SK-N-SH treated with all-trans-retinoic acid at 6 μM for 48 hours (cell line): ENCODE measurements at places on chromosomes 5 and 9.

DNA sequence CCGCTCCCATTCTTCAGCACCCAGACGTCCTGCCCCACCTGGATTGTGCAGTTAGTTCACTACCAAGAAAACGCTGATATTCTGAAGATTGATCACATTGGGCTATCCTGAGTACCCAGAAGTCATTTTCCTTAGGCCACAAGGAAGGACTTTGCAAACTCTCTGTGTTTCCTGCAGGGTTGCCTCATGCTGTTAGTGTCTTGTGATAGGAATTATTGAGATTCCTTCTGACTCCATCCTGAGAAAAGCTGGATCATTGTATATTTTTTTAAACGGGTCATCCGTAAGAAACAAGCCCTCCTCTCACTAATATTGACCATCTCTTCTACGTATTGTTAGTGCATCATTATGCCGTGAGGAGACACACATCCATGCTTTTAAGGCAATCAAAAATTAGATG, 96.0 kb upstream of the DAPK1 start:
- ATAC-seq: no peak

GRCh38 chr5:148957591-148958202, 105.2 kb downstream of the SH3TC2 start:
- ATAC-seq: peak; percentile 84

DNA sequence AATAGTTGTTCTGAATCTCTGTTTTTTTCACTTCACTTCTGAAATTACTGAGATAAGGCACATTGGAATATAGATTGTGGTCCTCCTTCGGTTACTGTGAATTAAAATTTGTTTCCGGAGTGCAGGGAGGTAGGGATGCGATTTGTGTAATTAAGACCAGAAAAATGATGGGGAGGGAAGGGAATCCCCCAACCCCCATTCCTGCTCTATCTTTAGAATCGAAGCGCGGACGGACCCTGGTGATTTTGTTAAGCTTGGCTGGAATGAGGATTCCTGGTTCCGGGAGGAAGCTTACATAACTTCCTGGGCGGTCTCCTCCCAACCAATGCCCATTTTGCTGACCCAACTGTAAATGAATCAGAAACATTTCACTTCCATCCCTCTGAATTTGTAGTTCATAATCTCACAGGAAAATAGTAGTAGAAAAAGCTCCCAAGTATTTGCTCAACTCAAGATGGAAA, 220.1 kb upstream of the MSX2 start:
- no peak for ATAC-seq

GRCh38 chr5:2902186-2902585, 150.7 kb upstream of the IRX2 start:
- no peak for ATAC-seq

- ATAC-seq: no peak
Measured at GRCh38 chr5:144463481-144464223, 293.0 kb downstream of the KCTD16 start.

- no peak for ATAC-seq
Measured at GRCh38 chr5:91076138-91076537, 307.0 kb downstream of the ARRDC3 start.

DNA sequence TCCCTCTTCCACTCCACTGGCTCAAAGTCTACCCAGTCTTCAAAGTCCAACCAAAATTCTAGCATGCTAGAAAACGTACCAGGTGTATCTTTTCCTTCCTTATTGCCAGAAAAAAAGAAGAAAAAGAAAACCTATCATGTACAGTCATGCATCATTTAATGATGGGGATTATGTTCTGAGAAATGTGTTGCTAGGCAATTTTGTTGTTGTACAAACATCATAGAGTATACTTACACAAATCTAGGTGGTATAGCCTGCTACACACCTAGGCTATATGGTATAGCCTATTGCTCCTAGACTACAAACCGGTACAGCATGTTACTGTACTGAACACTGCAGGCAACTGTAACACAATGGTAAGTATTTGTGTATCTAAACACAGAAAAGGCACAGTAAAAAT, 104.8 kb downstream of the SREK1 start:
- no peak for ATAC-seq

DNA sequence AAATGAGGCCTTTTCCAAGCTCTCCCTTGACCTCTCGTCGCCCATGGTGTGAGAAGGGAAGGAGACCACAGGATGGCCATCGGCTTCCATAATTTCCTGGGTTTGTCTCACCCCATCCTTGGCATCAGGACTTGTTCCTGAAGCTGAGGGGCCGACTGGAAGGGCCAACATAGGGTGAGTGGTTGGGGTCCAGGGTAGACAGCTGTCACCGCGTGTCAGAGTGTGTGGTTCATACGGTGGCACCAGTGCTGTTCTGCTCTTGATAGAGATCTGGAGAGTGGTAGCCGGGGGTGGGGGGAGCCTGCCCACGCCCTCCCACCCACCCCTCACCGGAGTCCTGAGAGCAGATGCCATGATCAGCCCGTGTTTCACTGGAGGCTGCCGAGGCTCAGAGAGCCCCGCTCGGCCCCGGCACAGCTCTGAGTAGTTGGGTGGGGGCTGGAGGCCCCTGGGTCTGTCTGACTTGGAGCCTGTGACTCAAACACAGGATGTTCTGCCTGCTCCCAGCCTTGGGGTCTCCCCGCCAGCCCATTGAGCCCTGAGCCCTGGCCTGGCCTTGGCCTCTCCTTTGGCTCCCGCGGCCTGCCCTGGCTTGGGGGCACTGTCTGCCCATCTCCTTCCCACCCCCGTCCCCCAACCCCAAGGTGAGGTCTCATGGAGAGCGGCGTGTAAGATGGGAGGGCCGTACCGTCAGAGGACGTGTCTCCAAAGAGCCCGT, 53.1 kb upstream of the IER5L start:
- no peak for ATAC-seq

DNA sequence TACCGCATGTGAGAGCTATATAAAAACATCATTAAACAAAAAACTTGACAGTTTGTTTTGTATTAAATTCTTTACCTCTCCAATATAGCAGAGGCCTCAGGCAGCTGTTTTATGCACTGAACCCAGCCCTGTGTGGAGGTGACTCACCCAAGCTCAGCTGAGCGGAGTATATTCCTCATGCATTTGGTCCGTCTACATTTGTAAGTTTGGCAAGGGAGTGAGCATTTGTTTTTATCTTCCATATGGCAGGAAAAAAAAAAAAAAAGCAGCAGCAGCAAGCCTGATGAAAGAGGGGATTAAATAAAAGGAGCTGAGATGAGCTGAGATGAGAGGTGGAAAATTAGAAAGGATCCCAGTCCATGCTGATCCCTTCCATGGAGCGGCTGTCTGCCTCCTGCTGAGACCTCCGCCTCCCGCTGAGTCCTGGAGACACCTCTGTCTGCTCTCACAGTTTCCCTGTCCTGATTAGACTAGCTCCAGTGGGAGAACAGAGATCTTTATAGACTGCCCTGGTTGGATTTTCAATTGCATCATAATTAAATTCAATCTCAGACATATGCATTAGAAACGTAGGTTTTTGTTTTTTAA, 112.0 kb upstream of the CTNND2 start:
- ATAC-seq: no peak

DNA sequence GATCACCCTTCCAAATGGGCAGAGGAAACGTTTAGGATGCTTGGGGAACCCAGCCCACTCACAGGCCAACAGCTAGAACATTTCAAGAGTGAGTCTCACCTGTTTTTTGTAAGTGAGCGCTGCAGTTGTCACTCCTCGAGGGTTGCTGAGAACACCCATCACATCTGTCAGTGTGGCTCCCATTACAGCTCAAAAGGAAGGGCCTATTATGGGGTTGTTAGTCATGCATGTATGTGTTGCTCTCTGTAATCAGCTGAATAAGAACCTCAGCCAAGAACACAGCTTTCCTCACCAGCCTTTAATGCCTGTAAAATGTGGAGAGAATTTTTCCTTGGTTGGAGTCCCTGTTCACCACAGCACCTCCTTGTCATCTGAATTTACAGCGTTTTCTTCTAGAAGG, 196.3 kb upstream of the KLF4 start:
- ATAC-seq: no peak

DNA sequence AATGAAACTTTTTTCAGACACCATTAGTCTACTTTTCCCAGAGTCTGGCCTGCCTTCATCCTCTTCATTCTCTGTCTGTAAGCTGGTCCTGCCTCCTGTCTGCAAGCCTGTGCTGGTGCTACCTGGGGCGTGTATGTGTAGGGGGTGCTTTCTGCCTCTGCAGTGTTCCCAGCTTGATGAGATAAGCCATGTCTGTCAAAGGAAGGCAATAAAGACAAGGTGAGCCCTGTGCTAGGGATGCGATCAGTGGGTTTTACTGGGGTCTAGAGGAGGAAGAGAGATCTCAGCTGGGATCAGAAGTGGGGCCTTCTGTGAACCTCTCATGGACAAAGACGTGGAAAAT, 78.0 kb upstream of the TGFBR1 start:
- ATAC-seq: no peak

DNA sequence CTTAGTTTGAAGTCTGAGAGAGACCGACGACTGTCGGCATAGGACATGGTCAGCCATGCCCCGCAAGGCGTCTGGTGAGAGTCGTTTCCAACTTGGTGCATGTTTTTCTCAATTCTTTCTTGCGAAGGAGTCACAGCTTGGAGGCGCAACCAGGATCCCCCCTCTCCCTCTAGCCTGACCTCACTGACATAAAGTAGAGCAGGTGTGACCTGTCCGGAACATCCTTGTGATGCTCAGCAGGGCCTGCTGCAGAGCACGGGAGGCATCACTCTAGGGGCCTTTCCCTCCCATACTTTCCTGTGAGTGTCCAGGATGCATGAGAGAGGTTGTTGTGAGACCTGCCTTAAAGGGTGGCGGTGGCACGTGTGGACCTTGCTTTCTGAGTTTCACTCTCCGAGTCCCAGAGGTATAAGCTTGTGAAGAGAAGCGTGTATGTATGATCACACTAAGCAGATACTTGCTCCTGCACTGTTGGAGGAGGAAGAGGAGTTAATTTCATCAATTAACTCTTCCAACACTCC, 5.0 kb downstream of the TENT4A start:
- no peak for ATAC-seq

DNA sequence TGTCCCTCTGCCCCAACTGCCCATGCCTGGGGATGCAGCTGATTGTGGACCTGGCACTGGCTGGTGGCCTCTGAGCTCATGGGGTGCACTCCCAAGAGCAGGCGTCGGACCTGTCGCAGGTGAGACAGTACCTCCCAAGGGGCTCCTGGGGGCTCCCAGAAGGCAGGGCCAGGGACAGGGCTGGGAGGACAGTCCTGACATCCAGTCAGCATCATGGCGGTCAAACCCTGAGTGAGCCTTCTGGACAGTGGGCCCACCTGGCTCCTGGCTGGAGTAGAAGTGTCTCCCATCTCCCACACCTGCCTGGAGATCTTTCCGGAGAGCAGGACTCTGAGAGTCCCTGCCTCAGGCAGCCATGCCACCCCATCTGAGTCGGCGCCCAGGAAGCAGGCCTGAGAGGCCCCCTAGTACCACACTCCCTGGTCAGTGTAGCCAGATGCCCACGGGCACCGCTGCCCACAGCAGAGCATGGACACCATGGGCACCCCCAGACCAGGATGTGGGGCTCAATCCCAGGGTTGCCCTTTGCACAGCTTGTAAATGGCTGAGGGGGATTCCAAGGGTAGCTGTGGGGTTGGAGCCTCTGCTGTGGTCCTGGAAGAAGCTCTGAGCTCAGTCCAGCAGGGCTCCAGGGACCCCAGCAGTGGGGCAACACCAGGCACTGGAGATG, 6.6 kb downstream of the LCN9 start:
- ATAC-seq: no peak

GRCh38 chr5:59134471-59135163, 551.7 kb downstream of the RAB3C start:
- no peak for ATAC-seq

- peak; percentile 76 for ATAC-seq
Measured at GRCh38 chr5:142115937-142116614, 7.5 kb downstream of the NDFIP1 start.

DNA sequence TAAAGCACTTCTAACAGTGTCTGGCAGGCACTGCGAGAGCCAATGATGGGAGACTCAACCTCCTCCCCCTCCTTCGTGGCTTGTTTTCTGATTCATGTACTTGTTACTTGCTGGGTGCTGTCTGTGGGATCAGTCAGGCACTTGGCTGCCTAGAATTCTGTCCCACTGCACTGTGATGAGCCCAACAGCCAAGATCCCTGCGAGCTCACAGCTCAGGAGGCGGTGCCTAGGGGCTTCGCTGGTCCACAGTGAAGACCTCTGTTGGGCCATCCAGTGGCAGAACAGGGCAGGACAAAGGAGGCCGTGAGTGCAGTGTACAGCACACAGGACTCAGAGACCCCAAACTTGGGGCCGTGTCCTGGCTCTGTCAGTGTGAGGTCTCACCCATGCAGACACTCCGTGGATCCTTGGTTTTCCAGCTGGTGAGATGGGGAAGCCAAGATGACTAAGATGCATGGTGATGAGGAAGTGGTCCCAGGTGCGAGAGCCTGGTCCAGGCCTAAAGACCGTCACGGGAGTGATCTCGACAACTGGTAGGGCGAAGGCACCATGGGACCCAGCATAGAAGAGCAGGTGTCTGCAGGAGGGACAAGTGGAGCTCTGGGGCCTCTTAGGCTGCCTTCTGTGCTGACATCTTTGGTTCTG, 19.5 kb downstream of the MYMK start:
- ATAC-seq: no peak; the same call in 2 of the 3 replicates

GRCh38 chr5:143205386-143205785, 198.1 kb downstream of the NR3C1 start:
- peak; percentile 97 for ATAC-seq

DNA sequence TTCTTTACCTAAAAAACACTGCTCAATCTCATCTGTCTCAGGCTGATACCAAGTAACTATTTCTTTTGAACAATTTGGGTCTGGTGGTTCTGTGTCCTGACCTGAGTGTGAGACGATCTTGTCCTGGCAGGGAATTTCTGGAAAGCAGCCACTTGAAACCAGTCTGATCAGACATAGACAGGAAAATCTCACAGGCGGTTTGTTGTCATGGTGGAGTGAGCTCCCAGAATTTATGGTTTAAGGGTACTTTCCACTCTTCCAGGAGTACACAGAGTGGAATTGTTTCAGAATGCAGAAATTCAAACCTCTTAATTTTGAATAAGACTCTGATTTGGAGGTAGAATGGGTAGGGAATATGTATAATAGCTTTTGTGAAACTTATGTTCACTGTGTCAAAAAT, 268.2 kb downstream of the ISL1 start:
- peak; percentile 53 for ATAC-seq

GRCh38 chr9:68669218-68669617, 35.8 kb upstream of the PIP5K1B start:
- no peak for ATAC-seq

- no peak for ATAC-seq
Measured at GRCh38 chr9:115050002-115050490, 67.9 kb downstream of the TNC start.

GRCh38 chr5:98780390-98780789, 6.9 kb downstream of the RGMB start:
- no peak for ATAC-seq
